Activated effector memory CD4-positive, alpha-beta T cell treated with Interleukin-2 at 50 U/mL for 16 hours (primary cell): ENCODE measurements at places on chromosomes 16 and 17.

DNA sequence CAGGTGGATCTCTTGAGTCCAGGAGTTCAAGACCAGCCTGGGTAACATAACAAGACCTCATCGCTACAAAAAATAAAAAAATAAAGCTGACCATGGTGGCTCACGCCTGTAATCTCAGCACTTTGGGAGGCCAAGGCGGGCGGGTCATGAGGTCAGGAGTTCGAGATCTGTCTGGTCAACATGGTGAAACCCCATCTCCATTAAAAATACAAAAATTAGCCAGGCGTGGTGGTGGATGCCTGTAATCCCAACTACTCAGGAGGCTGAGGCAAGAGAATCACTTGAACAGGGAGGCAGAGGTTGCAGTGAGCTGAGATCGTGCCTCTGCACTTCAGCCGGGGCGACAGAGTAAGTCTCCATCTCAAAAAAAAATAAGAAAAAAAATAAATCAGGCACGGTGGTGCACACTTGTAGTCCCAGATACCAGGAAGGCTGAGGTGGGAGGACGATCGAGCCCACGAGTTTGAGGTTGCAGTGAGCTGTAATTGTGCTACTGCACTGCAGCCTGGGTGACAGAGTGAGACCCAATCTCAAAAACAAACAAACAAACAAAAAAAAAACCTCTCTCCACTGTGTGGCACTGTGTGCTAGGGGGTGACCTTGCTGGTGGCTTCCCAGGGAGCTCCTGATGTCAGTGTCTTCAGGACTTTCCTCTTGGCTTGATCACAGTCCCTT lies 19.8 kb upstream of the MAPK3 start:
- DNase-seq: no peak

- no peak for DNase-seq
These were observed 44.8 kb downstream of the PARN start for GRCh38 chr16:14585287-14585686.

- DNase-seq: no peak
These were observed 60.1 kb downstream of the TBC1D16 start for GRCh38 chr17:79975498-79976134.

DNA sequence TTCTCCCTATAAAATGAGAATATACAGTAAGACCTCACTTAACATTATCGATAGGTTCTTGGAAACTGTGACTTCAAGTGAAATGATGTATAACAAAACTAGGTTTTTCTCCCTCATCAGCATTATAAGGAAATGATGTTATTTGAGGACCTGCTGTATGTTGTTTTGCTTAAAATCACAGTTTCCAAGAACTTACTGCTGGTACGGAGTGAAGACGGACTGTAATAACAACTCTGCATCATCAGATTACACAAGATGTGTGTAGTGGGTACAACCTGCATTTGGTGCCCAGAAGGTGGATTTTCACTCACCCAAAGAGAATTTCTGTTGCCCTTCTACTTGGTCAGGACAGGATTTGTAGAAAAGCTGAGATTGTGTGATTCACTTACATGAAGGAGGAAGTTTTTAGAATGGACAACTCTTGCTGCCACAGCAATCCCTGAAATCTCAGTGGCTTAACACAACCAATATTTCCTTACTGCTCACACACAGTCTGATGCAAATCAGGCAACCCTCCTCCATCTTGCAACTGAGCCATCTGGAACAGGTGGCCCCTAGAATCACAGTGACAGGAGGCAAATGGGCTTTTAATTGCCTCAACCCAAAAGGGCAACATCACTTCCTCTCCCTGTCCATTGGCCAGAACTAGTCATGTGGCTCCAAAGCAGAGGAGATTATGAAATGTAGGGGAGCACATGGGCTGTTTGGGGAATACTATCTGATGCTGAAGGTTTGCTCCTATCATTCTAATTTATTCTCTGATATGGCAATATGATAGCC lies 67.6 kb upstream of the CACNG5 start:
- DNase-seq: no peak

- no peak for DNase-seq
These were observed 21.9 kb downstream of the DYNLL2 start for GRCh38 chr17:58105093-58105492.

DNA sequence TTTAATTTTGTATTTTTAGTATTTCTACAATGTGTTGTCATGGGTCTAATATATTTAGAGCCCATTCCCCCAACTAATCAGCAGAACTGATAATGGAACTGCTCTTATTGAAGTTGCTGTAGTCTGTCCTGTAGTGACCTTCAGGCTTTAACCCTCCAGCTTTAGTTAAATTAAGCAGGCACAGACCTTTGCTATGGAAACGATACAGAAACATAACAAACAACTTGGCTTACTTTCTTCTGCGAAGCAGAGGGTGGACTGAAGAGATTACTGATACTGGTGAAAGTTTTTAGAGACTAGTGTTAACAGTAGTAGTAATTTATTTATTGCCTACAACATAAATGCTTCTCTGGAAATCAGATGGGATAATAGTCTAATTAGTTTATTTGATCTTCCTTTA lies 61.4 kb downstream of the NFATC3 start:
- no peak for DNase-seq

GRCh38 chr17:16381496-16381820 lies 567 bp downstream of the UBB start:
- no peak for DNase-seq

DNA sequence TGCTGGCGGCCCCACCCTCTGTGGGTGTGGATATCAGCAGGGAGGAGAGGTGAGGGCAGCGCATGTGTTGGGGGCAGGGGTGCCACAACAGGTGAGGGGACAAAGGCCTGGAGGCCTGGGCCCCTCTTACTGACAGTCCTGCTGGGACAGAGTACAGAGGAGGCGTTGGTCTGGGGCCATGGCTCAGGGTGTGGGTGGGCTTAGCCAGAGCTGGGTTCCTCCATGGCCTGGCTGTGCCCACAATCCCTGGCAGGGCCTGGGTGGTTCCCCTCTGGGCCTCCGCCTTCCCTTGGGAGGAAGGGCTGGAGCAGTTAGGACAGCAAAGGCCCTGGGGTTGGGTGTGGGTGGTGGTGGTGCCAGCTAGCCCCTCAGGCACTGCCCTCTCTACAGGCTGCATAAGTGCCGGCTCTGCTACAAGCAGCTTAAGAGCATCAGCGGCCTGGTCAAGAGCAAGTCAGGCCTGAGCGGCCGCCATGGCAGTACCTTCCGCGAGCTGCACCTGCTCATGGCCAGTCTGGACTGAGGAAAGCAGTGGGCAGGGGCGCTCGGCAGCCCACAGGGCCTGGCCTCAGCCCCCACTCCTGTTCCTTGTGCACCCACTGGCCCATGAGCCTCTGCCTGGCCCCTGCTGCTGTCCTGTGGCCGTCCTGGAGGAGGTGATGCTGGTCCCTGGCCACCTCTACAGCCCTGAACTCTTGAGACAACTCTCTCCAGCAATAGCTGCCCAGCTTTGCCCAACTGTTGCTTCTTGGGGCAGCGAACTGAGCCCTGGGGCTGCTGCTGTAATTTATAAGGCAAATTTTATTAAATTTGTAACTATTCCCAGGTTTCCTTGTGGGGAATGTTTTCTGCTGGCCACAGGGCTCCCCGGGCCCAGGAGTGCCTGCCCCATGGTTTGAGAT lies 21.1 kb downstream of the KATNB1 start:
- DNase-seq: no peak

- no peak for DNase-seq
These were observed 10.7 kb upstream of the STAC2 start for GRCh38 chr17:39236450-39236927.

- DNase-seq: no peak
These were observed 68.8 kb downstream of the CEP112 start for GRCh38 chr17:66123163-66123562.

GRCh38 chr16:82943371-82943770 lies 316.6 kb downstream of the CDH13 start:
- no peak for DNase-seq

DNA sequence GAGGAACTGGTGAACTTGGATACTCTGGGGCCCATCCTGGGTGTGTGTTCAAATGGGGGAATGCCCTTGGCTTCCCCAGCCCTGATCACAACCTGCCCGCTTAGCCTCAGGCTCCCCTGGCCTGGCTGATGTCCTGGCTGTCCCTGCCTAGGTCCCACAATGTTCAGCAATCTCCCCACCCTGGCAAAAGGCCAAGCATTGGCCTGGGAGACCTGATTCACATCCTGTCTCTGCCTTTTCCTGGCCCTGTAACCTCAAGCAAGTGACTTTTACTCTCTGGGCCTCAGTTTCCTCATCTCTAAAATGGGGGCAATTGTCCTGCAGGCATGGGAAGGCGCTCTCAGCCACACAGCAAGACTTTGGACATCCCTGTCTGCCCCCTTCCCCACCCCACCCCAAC lies 14.4 kb downstream of the CPNE2 start:
- DNase-seq: no peak

DNA sequence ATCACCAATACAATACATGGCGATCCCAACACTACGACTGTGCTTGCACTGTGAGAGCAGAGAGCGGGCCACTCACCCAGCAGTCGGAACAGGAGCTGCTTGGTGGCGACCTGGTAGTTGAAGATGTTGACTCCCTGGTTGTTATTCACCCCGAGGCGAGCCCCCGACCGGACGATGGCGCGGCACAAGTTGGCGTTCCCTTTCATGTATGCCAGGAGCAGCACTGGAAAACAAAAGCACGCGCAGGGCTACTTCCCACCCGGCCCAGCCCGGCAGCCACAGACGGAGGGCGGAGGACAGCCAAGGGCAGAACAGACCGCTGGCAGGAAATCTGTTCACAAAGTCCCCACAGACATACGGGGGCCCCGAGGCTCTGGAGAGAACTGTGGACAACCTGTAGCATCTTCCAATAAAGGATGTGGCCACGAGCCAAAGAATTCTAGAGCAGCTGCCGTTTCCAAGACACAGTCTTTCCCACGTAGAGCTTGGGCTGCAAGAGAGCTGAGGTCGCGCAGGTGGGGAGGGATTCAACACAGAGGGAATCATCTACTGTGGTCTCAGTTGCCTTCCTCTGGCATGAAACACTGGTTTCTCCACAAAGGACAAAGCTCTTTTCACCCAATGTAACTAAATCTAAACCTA lies 27.8 kb downstream of the CYB5D2 start:
- no peak for DNase-seq
